ENCODE measurements at places on chromosomes 6 and 20. TPM values are rescaled to one million over a fixed set of nuclear protein-coding genes. Genes with fewer than 3 reads are reported as not detected.

Gene EEF1E1
- 12.6 TPM for total RNA-seq

Gene IL17F
- total RNA-seq = not detected

Gene RALGAPA2
- 36.9 TPM for total RNA-seq

Gene AIF1
- 25.6 TPM for total RNA-seq

Gene TNNC2
- not detected for total RNA-seq

Gene GATA5
- not detected for total RNA-seq

Gene GPR6
- not detected for total RNA-seq

Gene ZBTB12
- 11.0 TPM for total RNA-seq

Gene PCK1
- not detected for total RNA-seq

DNA sequence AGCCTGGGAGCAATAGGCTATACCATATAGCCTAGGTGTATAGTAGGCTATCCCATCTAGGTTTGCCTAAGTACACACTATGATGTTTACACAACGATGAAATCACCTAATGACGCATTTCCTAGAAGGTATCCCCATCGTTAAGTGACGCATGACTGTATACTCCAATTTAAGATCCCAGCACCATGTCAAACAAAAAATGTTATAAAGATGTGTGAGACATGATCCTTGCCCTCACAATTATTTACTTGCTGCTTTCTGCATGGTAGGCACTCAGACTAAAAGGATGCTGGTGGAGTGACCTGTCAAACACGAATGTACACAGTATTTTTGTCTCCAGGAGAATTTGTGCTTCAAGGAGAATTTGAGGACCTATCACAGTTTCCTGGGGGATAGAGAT is 32.3 kb downstream of the SNAP25 start:
- no peak for DNase-seq

- peak; percentile 61 for DNase-seq
Measured at GRCh38 chr6:6781172-6781872, 192.8 kb downstream of the LY86 start.

DNA sequence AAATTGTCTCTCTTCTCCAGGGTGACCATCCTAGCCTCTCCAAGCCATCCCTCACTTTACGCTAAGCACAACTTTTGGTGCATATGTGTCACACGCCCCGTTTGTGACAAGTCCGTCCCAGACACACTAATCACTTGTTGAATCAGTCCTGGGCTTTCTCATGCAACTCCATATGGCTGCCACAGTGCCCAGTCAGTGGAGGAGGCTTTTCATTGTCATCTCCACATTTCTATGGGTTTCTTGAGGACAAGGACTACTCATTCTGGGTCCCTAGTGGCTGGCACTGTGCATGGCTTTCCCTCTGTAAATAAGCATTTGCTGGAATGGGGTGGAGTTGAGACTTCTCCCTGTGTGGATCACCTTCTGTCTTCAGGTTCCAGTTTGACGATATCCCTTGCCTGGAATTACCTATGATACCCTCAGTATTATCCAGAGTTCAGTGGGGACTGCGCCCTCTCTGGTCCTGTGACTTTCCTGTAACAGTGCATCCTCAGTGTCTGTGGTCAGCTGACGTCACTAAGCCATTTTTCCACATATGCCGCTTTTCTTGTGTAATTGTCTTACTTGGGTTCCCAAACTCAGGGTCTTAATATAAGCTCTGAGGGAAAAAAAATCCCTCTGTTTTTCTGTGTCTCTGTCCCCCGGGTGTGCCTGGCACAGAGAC is 59.8 kb upstream of the MYL9 start:
- no peak for DNase-seq

DNA sequence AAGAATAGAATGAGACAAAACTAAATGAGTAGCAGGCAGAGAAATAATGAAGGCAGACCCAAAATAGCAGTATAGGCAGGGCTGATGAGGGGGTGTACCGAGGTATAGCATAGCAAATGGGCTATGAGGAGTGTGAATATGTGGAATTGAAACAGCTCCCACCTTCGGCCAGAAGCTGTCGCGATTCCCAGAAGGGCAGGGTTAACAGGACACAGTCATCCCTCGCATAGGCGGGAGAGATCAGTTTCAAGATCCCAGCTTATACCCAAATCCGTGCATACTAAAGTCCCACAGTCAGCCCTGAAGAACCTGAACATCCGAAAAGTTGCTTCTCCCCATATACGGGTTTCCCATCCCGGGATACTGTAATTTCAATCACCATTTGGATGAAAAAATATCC is 82.7 kb downstream of the PTPRK start:
- no peak for DNase-seq

- DNase-seq = no peak
Measured at GRCh38 chr20:33465481-33466302, 22.1 kb upstream of the SNTA1 start.

GRCh38 chr6:119148098-119148824 is 69.8 kb upstream of the FAM184A start:
- DNase-seq = no peak

- DNase-seq = peak; percentile 66
Measured at GRCh38 chr6:131135244-131136020, at the start of gene AKAP7. AKAP7 (plus strand) TSS chr6:131135467; CDS start chr6:131135764, 297 bp downstream.

DNA sequence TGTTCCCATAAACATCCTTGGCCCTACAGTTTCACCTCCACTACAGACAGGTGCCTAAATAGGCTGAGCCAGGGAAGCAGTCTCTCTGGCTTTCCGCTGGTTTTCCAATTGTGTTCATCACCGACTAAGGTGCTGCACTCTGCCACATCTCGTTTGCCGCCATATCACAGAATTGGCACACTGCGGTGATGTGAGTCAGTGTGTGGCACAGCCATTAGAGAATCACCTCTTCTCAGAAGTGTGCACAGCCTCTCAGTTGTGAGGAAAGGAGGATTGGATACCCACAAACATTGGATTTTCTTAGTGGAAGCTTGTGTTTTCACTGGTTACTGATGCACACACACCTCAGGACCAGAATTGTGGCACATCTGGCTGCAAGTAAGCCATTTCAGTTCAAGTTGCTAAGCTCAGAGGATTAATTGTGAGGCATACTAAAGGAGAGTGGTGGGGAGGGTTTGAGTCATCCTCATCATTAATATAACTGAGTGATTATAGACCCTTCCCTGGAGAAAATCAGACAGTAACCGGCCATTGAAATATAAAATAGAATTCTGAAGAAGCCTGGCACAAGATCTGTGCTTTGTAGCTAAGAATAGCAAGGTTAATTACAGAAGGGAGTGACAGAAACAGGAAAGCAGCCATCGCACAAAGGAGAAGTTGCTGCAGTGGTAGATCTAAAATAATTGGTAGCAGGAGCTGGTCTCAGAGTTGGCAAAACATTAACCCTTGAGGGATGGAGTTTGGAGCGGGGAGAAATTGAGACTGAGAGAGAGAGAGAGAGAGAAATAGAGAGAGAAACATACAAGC is 506.9 kb downstream of the LMBRD1 start:
- DNase-seq = no peak

DNA sequence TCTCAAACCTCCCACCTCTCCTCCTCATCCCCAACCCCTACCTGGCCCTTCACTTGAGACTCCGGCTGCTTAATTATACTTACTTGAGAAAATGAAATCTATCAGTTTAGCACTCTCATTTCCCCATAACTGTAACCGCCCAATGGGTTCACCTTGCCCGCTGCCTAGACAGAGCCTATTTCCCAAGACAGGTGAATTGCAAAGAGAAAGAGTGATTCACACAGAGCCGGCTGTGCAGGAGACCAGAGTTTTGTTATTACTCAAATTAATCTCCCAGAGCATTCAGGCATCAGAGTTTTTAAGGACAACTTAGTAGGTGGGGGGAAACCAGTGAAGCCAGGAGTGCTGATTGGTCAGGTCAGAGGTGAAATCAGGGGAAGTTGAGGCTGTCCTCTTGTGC is 301.4 kb upstream of the CDYL start:
- DNase-seq = no peak

DNA sequence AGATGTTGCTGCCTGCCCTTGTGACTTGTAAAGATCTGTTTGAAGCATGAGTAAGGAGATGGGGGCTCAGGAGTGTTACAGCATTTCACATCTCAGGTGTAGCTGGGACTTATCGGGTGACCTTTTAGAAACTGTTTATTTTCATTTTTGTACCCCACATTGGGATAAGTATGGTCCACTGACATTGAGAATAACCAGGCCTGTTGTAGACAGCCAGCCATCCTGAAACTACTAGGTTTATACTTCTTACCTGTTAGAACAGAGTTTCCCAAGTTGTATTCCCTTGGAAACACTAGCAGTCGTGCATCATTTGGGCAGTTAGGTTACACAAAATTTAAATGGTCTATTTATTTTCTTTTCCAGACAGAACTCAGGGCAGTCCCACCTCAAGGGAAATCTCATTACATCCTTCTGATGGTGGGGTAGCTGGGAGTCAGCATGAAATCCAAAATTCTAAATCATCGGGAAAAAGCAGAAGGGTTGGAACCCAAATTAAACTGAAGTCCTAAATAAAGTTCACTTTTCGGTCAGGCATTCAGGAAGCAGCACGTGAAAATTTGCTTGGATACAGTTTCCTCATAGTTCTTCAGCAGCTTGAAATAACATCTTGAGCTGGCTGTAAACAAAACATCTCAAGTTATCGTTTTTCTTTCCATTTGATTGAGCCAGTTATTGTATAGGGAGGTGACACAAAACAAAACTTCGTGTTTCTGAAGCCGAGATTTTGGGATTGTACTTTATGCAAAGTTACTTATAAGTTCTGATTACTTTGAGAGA is 30.5 kb downstream of the FOXO3 start:
- DNase-seq = no peak

GRCh38 chr6:28988536-28989311 is 16.4 kb downstream of the ZNF311 start:
- peak; percentile 31 for DNase-seq

- peak; percentile 40 for DNase-seq
Measured at GRCh38 chr6:16432075-16433032, 194.0 kb downstream of the GMPR start.

DNA sequence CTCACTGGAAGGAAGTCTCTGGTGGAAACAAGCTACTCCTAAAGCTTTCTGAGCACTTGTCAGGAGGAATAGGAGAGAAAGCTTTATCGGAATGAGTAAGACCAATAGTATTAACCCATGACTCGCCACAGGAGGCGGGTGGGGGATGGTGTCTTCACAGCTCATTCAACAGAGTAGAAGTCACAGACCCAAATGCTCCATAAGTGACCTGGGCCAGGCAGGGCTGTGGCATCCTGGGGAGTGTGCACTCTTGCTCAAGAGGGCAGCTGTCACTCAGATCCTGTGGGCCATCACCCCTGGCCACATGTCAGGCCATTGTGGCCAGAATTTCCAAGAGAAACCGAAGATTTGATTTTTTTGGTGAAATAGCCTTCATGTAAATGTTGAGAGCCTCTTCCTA is 116.0 kb downstream of the SYCP2 start:
- DNase-seq = peak; percentile 1

GRCh38 chr20:13243826-13244376 is 22.8 kb downstream of the ISM1 start:
- no peak for DNase-seq

All from uterus (tissue), 4 donors.